Mononuclear cell (primary cell): ENCODE measurements at places on chromosomes 11 and 22. TPM values are rescaled to one million over a fixed set of nuclear protein-coding genes. Genes with fewer than 3 reads are reported as not detected.

The C1QTNF4 gene
- 0.31 TPM for total RNA-seq

The OR4C12 gene
- total RNA-seq, result not detected

The HORMAD2 gene
- total RNA-seq, result not detected

The ASPHD2 gene
- 2.7 TPM for total RNA-seq
